ENCODE measurements at places on chromosomes 11 and 22.

- no peak for DNase-seq
These were observed 2.0 kb upstream of the PRDM11 start for GRCh38 chr11:45144126-45145082.

- no peak for DNase-seq
These were observed 514.7 kb downstream of the CNTN5 start for GRCh38 chr11:99535406-99535805.

- no peak for DNase-seq
These were observed 29.6 kb downstream of the DHCR7 start for GRCh38 chr11:71418643-71419042.

- DNase-seq, result no peak
These were observed 2.5 kb downstream of the IL17REL start for GRCh38 chr22:50009765-50010675.

DNA sequence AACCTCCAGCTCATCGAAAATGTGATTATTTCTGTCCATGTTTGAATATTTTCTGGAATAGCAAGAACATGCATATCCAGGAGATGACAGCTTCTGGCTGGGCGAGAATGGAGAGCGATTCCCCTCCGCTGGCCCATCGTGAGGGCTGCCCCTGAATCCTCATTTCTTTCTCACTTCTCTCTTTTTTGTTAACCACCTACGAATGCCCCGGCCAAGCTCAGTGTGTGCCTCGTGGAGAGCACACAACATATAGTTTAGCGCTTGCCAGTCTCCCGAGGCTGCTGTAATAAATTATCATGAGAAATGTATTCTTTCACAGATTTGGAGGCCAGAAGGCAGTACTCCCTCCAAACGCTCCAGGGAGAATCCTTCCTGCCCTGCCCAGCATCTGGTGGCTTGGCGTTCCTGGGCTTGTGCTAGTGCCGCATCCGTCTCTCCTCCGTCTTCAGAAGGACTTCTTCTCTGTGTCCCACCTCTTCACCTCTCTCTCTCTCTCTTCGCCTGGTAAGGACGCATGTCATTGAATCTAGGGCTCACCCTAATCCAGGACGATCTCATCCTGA, 1306.0 kb downstream of the TBC1D22A start:
- no peak for DNase-seq

DNA sequence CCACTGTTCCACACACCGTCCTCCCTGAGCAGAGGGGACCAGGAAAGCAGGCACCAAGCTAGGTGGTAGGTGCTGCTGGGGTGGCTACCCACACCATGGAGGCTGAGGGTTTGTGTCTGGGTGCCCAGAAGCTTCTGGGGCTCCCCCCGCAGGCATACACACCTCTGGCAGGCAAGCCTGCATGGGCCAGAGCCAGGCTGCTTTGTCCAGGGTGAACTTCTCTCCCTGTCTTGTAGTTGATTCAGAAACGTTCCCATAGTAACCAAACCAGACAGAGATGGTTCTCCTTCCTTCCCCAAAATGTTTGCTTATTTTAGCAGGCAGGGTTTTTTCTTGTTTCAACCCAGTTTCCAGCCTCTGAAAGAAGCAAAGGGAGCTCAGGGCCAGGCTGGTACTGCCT, 40.9 kb upstream of the SUSD2 start:
- no peak for DNase-seq

GRCh38 chr22:19440411-19441195, 6.9 kb downstream of the C22orf39 start:
- DNase-seq, result no peak

GRCh38 chr11:82675838-82676237, 57.8 kb downstream of the FAM181B start:
- DNase-seq, result no peak

GRCh38 chr11:116348226-116348625, 424.6 kb downstream of the BUD13 start:
- no peak for DNase-seq

- no peak for DNase-seq
These were observed 83.1 kb downstream of the VPREB1 start for GRCh38 chr22:22327723-22328122.

- no peak for DNase-seq
These were observed 26.9 kb downstream of the TSPAN4 start for GRCh38 chr11:869399-870126.

GRCh38 chr11:96194581-96195374, 148.2 kb downstream of the MAML2 start:
- no peak for DNase-seq

DNA sequence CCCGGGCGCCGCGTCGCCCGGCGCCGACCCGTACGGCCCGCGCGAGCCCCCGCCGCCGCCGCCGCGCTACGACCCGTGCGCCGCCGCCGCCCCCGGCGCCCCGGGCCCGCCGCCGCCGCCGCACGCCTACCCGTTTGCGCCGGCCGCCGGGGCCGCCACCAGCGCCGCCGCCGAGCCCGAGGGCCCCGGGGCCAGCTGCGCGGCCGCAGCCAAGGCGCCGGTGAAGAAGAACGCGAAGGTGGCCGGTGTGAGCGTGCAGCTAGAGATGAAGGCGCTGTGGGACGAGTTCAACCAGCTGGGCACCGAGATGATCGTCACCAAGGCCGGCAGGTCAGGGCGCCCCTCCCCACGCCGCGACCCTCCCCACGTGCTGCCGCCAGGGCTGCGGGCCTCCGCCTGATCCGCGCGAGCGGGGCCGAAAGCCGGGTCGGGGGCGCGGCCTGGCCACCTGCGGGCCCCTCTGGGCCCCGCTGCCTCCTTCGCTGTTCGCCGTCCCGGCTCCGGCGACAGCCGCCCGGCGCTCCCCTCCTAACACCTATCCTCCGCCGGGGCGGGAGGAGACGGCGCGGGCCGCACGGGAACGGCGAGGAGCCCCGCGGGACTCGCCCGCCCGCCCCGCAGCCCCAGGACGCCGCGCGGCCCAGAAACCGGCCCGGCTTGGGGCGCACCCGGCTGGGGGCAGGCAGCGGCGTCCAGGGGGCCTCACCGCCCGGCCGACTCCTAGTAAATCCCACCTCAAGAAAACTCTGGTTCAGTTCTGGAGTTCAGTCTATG, 560 bp downstream of the TBX1 start:
- no peak for DNase-seq

DNA sequence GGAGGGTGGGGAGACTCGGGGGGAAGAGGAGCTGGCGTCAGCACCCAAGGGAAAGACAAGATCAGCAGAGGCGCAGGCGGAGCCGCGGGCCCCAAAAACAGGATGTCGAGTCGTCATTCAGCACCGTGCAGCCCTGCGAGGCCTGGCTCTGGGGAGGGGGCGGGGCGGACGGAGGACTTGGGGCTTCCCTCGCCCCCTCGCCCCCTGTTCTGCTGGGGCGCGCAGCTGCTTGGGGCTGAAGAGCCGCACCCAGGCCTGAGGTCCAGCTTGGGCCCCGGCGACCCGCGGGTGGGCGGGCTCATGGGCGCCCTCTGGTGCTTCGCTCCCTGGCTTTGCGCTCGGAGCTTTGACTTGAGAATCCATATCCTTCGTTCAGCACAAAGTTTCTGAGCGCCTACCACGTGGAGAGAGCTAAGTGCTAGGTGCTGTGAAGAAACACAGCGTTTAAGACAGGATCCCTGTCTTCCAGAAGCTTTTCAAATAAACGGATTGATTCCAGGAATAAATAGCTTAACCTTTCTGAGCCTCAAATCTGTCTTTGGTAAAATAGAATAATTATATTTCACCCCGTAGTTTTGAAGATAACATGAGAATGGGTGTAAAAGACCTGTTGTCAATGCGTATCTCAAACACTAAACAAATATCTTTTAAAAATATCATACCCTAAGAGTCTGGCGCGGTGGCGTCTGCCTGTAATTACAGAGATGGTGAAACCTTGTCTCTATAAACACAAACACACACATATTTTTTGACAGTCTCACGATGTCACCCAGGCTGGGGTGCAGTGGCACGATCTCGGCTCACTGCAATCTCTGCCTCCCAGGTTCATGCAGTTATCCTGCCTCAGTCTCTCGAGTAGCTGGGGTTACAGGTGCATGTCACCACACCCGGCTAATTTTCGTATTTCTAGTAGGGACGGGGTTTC, 929 bp upstream of the RHOG start:
- DNase-seq, result peak; percentile 91

- no peak for DNase-seq
These were observed 1.2 kb downstream of the RAB6A start for GRCh38 chr11:73759610-73760134.

- DNase-seq, result no peak
These were observed 59.8 kb upstream of the PRR5 start for GRCh38 chr22:44642096-44642644.

- DNase-seq, result no peak
These were observed 233.0 kb downstream of the FAM76B start for GRCh38 chr11:95556342-95557163.

DNA sequence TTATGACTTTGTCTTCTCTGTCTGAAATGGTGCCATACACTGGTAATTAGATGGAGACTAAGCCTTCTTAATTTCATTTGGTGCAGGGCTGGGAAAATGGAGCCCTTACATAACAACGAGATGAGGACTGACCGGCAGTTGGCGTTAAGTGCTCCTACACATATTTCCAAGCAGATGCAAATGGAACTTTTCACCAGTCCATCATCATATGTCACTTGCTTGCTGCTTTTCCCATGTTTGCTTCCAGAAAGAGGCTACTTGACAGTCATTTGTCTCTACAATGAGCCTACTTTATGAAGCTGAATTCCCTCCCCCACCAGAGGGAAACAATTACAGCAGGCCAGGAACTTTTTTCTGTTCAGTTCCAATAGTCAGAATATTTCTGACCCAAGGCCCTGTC, 32.6 kb downstream of the SVIP start:
- no peak for DNase-seq

DNA sequence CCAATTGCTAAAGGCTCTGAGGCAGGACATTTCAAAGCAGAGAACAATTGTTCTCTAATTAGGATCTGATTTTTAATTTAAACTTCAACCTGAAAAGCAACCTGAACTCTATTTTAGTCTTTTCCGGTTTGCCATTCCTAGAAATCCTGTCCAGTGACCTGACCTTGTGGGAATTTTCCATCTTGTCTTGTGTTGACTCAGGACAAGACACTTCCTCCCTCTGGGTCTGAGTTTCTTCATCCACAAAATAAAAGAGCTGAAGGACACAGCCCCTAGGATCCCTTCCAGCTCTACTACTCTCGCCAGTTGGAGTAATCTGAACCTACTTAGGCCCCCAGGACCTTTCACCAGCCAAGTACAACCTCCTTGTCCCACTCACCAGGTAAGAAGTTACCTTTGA, 66.5 kb upstream of the POU2AF1 start:
- DNase-seq, result no peak

DNA sequence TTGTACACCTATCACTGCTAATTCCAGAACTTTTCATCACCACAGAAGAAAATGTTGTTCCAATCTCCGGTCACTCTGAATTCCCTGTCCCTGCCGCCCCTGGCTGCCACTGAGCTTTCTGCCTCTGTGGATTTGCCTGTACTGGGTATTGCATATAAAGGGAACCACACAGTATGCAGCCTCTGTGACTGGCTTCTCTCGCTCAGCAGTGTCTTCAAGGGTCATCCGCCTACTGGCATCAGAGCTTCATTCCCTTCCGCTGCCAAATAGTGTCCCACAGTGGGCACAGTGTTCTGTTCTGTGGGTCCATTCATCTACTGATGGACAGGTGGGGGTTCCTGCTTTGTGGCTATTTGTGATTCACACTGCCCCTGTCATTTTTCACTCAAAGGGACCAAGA, 5.3 kb downstream of the DHCR7 start:
- DNase-seq, result no peak

GRCh38 chr11:34680206-34680605, 59.3 kb downstream of the EHF start:
- DNase-seq, result no peak

DNA sequence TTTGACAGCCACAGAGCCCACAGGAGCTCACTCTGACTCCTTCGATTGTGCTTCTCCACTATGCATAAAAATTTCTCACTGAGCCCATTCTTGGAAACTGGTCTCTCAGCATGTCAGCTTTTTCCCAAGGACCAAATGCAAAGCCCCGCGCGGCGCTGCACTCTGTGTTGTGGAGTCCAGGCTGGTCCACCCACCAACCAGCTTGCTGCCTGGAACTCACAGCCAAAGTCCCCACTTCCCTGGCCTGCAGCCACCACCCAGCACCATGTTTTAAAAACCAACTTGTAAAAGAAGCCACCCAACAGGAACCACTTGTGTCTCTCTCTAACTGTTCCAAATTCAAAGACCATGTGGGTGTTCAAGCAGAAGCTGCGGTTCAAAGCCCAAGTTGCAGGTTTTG, 124.4 kb downstream of the SPATA19 start:
- DNase-seq, result no peak

- no peak for DNase-seq
These were observed 35.6 kb upstream of the GALNT18 start for GRCh38 chr11:11657218-11657955.

GRCh38 chr11:7021318-7021717, 1.0 kb downstream of the NLRP14 start:
- no peak for DNase-seq

- no peak for DNase-seq
These were observed 24.1 kb downstream of the RELT start for GRCh38 chr11:73400293-73400692.

Data from T follicular helper cell (primary cell).